ENCODE measurements at places on chromosomes 1 and 21.
A peak's percentile ranks its signal among the peaks of the same experiment; 100 is the strongest.

DNA sequence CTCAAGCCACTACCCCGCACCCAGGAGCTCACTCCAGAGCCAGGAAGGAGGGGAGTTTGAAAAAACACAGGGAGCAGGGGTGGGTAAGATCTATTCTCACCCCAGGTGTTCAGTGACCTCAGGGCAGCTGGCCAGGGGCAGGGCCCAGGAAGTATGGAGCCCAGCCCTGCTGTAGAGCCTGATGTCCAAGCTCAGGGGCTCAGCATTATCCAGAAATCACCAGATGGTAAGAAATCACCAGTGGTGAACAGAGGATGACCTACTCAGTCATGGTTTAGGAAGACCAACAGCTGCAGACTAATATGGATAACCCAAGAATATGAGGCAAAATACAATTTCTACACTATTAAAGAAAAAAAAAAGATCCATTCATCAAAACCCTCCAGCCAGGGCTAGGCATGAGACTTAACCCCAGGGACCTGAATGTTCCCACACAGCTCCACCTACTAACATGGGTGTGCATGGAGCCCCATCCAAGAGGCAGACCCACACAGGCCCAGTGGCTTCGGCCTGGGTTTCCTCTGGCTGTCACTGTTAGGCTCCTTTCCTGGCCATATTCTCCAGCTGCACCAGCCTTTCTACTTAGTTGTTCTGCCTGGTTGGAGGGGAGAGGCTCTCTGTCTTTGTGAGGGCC is 67.6 kb downstream of the KCNN3 start:
- DNase-seq: no peak

- no peak for DNase-seq
These were observed 13.6 kb downstream of the NFYC start for GRCh38 chr1:40704817-40705733.

GRCh38 chr21:42562816-42563215 is 49.2 kb downstream of the SLC37A1 start:
- peak; percentile 3 for DNase-seq

DNA sequence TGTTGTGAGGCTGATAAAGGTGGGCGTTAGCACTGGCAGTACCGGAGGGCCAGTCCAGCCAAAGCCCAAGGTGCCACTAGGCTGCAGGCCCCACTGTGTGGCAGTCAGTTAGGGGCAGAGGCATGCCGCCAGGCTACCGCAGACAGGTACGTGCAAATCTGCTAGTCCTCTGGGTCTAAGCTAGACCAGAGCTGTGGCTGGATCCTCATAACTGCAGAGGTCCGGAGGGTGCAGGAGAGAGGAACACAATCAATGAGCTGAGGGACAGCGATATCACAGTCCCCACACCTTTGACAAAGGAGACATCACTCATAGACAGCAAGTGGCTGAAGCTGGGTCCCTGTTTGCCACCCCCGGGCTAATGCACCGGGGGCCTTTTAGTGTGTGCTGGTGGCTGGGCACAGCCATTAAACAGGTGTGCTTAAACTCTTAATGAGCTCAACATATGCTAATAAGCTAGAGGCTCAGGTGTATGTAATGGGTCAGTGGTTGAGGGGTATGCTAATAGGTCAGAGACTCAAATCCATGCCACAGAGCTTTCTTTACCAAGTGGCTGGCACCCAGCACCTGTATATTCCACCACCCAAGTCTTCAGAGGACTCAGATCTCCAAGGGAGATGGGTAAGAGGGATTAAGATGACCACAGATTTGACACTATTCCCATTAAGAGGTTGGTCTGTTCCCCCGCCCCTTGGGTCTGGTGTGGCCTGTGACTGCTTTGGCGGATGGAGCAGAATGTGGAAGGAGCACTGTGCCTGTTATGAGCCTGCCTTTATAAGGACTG is 82.0 kb downstream of the GLIS1 start:
- no peak for DNase-seq

- no peak for DNase-seq
These were observed 34.1 kb downstream of the TRIT1 start for GRCh38 chr1:39849203-39849602.

- no peak for DNase-seq
These were observed 29.8 kb upstream of the PADI2 start for GRCh38 chr1:17148950-17149608.

- DNase-seq: peak; percentile 96
These were observed 962 bp downstream of the BROX start for GRCh38 chr1:222713091-222713961.

DNA sequence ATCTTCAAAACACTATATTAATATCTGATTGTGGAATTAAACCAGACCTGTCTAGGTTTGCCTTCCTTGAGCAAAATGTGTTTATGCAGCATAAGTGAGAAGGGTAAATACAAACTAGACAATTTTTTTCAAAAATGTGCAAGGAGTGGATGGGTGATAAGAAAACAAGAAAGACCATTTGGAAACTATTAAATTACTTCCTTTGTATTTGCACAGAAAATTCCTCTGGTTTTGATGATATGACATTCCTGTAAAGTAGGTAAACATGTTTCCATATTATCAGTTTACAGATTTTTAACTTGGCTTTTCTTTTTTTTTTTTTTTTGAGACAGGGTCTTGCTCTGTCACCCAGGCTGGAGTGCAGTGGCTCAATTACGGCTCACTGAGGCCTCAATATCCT is 24.8 kb upstream of the SLC30A1 start:
- DNase-seq: no peak

DNA sequence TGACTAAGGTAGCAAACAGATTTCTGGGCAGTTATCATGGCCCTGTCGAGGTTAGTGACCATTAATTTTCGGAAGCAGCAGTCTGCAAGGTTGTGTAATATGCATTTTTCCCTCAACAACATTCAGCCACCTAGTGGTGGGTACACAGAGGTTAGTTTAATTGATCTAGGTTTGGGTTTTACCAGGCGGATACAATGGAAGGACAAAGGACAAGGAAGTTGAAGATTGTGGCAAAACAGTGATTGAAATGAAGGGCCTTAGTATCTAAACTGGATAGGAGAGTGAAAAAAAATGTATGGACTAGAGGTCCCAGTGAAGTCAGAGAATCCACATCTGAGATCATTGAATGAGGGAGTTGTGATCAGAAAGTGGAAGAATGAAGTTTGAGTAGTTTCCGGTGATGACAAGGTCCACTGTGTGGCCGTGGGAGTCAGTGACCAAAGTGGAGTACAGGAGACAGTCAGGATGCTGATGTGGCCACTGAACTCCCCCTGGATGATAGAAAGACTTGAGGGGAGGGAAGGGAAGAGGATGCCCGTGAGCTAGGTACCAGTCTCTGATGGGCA is 2.8 kb downstream of the ARMH1 start:
- DNase-seq: no peak
